ENCODE measurements at places on chromosomes 7 and 10. TPM values are rescaled to one million over a fixed set of nuclear protein-coding genes. Genes with fewer than 3 reads are reported as not detected.

Gene FGL2
- total RNA-seq, result 31.3 TPM

Gene TMEM229A
- not detected for total RNA-seq

Gene C10orf71
- total RNA-seq, result not detected

Gene PDE1C
- 2.6 TPM for total RNA-seq

Gene GLUD1
- 158 TPM for total RNA-seq

Gene C10orf62
- not detected for total RNA-seq

Gene NYAP1
- total RNA-seq, result 1.7 TPM

Gene GNAT3
- not detected for total RNA-seq

Gene PNLIPRP1
- not detected for total RNA-seq

Gene ACHE
- total RNA-seq, result 0.84 TPM

Gene FAM204A
- total RNA-seq, result 45.6 TPM

Gene CACNB2
- total RNA-seq, result 7.8 TPM

Gene HOXA2
- total RNA-seq, result 1.6 TPM

Gene EBF3
- total RNA-seq, result 19.3 TPM

Gene LRRC4
- total RNA-seq, result 2.4 TPM

Gene GPER1
- total RNA-seq, result 3.7 TPM

Gene ARID5B
- total RNA-seq, result 102 TPM

Gene LFNG
- total RNA-seq, result 25.9 TPM

Gene CREB5
- 87.0 TPM for total RNA-seq

Gene PON1
- not detected for total RNA-seq

Gene CAMK1D
- total RNA-seq, result 15.8 TPM

Gene CYTH3
- 46.3 TPM for total RNA-seq

Gene PNLIP
- total RNA-seq, result not detected

Gene NXPH1
- total RNA-seq, result not detected

Gene IKZF1
- total RNA-seq, result 34.5 TPM

Gene IFIT5
- 32.8 TPM for total RNA-seq

Gene PLPP4
- 0.72 TPM for total RNA-seq

Gene KLF14
- 1.0 TPM for total RNA-seq

Gene OPN1SW
- total RNA-seq, result not detected

Measured in omental fat pad (tissue), 4 donors.